ENCODE measurements at places on chromosomes 1 and 21.

DNA sequence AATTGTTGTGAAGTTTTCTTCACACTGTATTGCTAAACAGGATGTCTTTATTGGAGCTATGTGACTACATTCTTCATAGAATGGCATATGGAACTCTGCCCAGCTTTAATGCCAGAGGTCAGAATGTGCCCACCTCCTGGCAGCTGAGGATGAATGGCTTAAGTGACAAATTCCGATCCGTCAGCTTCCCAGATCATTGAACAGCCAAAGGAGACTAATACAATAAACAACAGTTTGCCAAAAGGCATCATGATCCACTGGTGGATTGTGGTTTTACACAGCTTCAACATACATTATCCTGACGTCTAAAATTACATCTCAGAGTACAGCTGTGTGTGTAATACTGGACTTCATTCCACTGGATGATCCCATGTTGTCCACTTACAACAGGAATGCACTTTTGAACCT lies 68.7 kb upstream of the C1orf105 start:
- H3K27me3 ChIP-seq = no peaks in the 10 kb centered on the region
- H3K4me3 ChIP-seq = no peak overlapping the region
- H3K36me3 ChIP-seq = no peaks in the 10 kb centered on the region
- DNase-seq = peak; percentile 15

DNA sequence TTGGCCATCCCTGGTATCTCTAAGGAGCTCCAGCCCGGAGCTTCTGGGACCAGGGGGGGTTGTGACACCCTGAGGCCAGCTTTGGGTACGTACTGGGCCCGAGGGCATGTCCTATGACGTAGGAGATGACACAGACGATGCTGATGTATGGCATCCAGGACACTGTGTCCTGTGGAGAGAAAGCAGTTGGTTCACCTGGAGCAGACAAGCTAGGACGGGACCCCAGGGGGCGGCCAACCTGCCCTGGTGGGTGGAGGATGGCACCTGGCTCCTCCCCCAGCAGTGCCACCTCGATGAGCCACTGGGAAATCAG lies 12.1 kb upstream of the SLC2A7 start:
- no peak overlapping the region for H3K27ac ChIP-seq
- H3K36me3 ChIP-seq = peaks cover 66% of the 10 kb centered on the region

DNA sequence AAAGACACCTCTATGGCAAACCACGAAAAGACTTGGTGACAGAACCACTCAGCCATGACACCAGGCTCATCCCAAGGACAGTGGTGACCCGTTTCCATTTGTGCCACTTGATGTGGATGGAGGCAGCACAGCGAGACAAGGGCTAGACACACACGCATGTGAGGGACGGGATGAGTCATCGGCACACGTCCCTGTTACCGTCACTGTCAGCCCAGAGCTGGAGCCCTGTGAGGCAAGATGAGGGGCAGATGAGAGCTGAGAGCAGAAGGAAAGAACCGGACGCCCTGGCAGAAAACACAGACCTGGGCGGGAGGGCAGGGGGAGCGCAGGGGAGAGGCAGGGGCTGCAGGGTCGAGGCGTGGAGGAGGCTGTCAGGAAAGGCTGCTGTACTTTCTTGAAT lies 57.8 kb downstream of the SIK1 start:
- H3K4me3 ChIP-seq = no peak overlapping the region
- H3K27me3 ChIP-seq = no peaks in the 10 kb centered on the region
- no peaks in the 10 kb centered on the region for H3K36me3 ChIP-seq
- no peak overlapping the region for H3K27ac ChIP-seq
- H3K4me1 ChIP-seq = peaks cover 23% of the 10 kb centered on the region

DNA sequence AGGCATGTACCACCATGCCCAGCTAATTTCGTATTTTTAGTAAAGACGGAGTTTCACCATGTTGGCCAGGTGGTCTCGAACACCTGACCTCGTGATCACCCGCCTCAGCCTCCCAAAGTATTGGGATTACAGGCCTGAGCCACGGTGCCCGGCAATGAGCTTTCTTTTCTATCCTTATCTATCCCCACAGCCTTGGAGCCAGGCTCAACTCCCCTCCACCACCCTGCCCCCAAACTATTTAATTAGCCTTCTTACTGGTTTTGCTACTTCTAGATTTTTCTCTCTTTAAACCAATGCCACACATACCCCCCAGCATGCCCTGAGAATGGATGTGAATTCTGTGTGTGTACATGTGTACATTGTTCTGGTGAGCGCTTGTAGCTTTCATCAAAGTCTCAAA lies 5.7 kb upstream of the VANGL2 start:
- no peak overlapping the region for H3K27ac ChIP-seq
- peaks cover 2% of the 10 kb centered on the region for H3K4me1 ChIP-seq
- H3K4me3 ChIP-seq = no peak overlapping the region
- DNase-seq = no peak
- H3K27me3 ChIP-seq = no peaks in the 10 kb centered on the region

GRCh38 chr21:39107739-39108138 lies 75.5 kb downstream of the PSMG1 start:
- no peak overlapping the region for H3K4me3 ChIP-seq
- H3K4me1 ChIP-seq = no peaks in the 10 kb centered on the region
- DNase-seq = no peak
- H3K36me3 ChIP-seq = no peaks in the 10 kb centered on the region
- no peak overlapping the region for H3K27ac ChIP-seq

DNA sequence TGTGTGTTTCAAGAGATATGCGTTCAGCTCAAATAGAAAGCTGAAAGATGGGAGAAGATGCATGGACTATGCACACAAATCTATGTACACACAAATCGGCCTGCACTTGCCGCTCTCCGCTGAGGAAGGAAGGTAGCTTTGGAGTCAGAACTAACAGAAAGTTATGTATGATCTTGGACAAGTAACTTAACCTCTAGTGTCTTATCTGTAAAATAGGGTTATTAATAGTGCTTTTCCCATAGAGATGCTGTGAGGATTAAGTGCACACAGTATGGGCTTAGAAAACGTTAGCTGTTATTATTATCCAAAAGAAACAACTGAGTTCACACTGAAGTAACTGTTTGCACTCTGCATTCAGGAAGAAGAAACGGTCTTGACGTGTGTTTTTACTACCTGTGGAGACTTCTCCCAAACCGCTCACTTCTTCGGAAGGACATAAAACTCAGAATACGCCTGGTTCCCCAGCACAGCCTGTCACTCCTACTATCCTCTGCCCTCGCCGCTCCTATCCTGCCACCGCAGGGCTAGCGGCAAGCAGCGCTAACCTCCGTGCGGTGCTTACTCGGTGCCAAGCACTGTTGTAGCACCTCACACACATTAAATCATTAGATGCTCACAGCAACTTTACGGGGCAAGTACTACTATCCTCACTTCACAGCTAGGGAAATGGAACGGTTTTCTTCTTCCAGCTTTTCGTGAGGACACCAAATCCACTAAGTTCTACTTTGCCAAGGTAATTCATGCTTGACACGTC lies 1.3 kb downstream of the TGFBR3 start:
- peak overlapping the region; percentile 66 for H3K4me3 ChIP-seq
- no peaks in the 10 kb centered on the region for H3K27me3 ChIP-seq
- no peaks in the 10 kb centered on the region for H3K36me3 ChIP-seq

- H3K36me3 ChIP-seq = peaks cover 3% of the 10 kb centered on the region
- H3K27me3 ChIP-seq = no peaks in the 10 kb centered on the region
- no peak overlapping the region for H3K4me3 ChIP-seq
Observed at GRCh38 chr1:174167265-174167803, 8.0 kb downstream of the RABGAP1L start.

DNA sequence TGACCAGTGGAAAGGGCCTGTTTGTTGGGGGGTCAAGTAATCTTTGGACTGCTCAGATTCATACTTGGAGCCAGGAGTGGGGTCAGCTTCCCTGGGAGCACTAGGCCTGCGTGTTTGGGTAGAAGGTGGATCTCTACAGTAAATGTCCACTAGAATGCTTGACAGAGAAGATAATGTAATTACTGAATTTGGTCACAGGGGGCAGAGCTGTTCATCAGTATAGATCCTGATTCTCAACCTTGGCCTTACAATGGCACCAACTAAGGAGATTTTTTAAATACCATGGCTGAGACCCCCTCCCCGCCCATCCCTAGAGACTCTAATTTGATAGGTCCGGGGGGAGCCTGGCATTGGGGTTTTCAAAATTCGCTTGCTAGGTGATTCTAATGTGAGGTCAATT lies 217.5 kb upstream of the PLXNA2 start:
- H3K36me3 ChIP-seq = no peaks in the 10 kb centered on the region
- no peak for DNase-seq
- no peak overlapping the region for H3K4me3 ChIP-seq
- H3K27ac ChIP-seq = no peak overlapping the region

- H3K4me1 ChIP-seq = no peaks in the 10 kb centered on the region
- H3K27me3 ChIP-seq = no peaks in the 10 kb centered on the region
- DNase-seq = peak; percentile 28
- no peak overlapping the region for H3K27ac ChIP-seq
Observed at GRCh38 chr1:221263831-221264767, 384.9 kb downstream of the HLX start.

- DNase-seq = no peak
- H3K4me3 ChIP-seq = no peak overlapping the region
- no peaks in the 10 kb centered on the region for H3K27me3 ChIP-seq
- peaks cover 41% of the 10 kb centered on the region for H3K36me3 ChIP-seq
Observed at GRCh38 chr1:10678852-10679251, 117.6 kb downstream of the CASZ1 start.

DNA sequence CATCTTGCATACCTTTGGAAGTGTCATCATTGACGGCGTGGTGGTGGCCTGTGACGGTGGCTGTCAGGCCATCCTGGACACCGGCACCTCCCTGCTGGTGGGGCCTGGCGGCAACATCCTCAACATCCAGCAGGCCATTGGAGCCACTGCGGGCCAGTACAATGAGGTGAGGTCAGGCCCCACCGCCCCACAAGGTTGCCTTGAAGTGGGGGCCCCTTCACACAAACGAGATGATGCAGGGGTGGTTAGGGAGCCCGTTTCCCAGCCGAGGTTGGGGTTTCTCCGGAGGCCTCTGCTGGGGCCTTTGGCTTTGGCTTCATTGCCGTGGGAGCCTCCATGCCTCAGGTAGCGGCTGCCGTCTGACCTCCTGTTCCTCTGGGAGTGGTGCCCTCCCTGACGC lies 29.6 kb downstream of the KCNA10 start:
- H3K4me1 ChIP-seq = no peaks in the 10 kb centered on the region
- no peaks in the 10 kb centered on the region for H3K36me3 ChIP-seq
- H3K27me3 ChIP-seq = no peaks in the 10 kb centered on the region

- H3K4me1 ChIP-seq = no peaks in the 10 kb centered on the region
- H3K4me3 ChIP-seq = peak overlapping the region; percentile 46
- H3K36me3 ChIP-seq = no peaks in the 10 kb centered on the region
- H3K27ac ChIP-seq = peak overlapping the region; percentile 10
Observed at GRCh38 chr1:44786138-44786840, 1.7 kb downstream of the BEST4 start.

DNA sequence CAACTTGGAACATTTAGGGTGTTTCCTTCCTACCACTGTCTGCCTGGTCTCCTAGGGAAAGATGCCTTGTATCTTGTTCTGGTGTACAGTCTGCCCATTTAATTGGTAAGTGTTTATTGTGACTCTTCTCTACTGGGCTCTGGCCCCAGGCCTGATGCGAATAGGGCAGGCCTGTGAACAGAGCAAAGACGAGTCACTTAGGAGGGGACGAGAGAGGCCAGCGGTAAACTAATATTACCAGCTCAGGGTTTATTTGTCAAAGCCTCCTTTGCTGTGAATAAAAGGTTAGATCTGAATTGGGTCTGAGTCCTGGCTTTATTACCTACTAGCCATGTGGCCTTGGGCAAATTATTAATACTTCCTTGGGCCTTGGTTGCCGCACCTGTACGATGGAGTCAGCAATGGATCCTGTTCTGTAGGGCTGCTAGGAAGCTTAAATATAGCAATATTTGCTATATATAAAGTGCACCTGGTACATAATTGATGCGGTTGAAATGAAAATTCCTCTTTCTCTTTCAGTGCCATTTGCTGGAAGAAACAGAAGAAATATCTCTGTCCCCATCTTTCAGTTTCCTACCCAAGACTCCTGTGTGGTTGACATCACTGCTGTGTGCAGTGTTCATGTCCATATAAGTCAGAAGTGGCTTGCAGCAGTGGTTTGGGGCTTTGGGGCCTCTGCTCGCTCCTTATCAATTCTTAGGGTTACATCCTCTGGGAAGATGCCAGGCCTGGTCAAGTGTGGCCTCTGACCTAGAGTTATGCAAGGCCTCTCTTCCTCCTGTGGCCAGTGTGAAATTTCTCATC lies 32.4 kb downstream of the MAPKAPK2 start:
- no peak overlapping the region for H3K4me3 ChIP-seq
- H3K4me1 ChIP-seq = peaks cover 48% of the 10 kb centered on the region
- DNase-seq = no peak
- H3K27ac ChIP-seq = peak overlapping the region; percentile 47

- no peaks in the 10 kb centered on the region for H3K4me1 ChIP-seq
- DNase-seq = no peak
- no peaks in the 10 kb centered on the region for H3K36me3 ChIP-seq
- H3K4me3 ChIP-seq = no peak overlapping the region
Observed at GRCh38 chr1:96039910-96040309, 681.7 kb upstream of the PTBP2 start.

- H3K27me3 ChIP-seq = no peaks in the 10 kb centered on the region
- H3K27ac ChIP-seq = no peak overlapping the region
- DNase-seq = no peak
- H3K4me3 ChIP-seq = no peak overlapping the region
- H3K4me1 ChIP-seq = peaks cover 2% of the 10 kb centered on the region
Observed at GRCh38 chr1:88768187-88768586, 84.1 kb downstream of the PKN2 start.

GRCh38 chr1:38326135-38326534 lies 279.5 kb upstream of the POU3F1 start:
- no peak overlapping the region for H3K27ac ChIP-seq
- no peak overlapping the region for H3K4me3 ChIP-seq
- DNase-seq = peak; percentile 14
- H3K4me1 ChIP-seq = no peaks in the 10 kb centered on the region

DNA sequence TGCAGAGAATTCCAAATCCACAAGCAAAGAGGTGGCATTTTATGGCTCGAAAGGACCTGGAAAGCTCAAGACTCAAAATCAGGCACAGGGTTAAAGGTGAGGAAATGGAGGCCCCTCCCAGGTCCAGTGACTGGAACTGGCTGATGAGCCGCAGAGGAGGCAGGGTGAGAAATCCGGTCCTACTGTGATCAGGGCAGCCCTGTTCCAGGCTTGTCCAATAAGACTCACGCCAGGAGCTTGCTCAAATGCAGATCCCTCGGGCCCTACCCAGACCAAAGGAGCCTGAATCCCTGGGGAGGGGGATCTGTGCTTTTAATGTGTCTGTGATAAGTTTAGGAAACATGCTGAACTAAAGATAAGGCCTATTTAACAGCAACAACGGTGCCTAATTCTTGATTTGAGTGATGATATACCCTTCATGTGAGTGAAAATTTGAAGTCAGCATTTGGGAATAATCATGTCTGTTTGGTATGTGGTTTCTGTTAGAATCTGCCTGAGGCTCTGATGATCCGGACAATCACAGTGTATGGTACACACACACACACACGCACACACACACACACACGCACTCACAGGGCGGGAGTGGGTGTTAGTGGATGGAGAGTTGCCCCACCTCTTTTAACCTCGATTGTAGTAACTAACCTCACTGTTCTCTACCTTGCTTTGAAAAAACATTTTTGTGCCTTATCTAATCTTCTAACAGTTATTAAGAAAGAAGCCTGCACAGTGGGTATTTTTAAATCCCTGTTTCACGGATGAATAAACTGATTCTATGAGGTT lies 54.1 kb upstream of the LYST start:
- H3K4me3 ChIP-seq = no peak overlapping the region
- DNase-seq = no peak
- no peaks in the 10 kb centered on the region for H3K27me3 ChIP-seq

GRCh38 chr1:26169669-26170471 lies at the start of gene ZNF593:
ZNF593 (plus strand) TSS chr1:26169908; CDS start chr1:26169984, 76 bp downstream.
- peaks cover 22% of the 10 kb centered on the region for H3K4me1 ChIP-seq
- H3K4me3 ChIP-seq = peak within 1 kb of the TSS; percentile 64
- DNase-seq = peak; percentile 88
- peak within 1 kb of the TSS; percentile 74 for H3K27ac ChIP-seq

Data from small intestine (tissue), 16 donors.